ENCODE measurements at places on chromosomes 5 and 9. TPM values are rescaled to one million over a fixed set of nuclear protein-coding genes. Genes with fewer than 3 reads are reported as not detected.

OR1L4 gene
- polyA plus RNA-seq, result not detected

- no peak for DNase-seq
These were observed 79.5 kb upstream of the LHFPL2 start for GRCh38 chr5:78727786-78728761.

DNA sequence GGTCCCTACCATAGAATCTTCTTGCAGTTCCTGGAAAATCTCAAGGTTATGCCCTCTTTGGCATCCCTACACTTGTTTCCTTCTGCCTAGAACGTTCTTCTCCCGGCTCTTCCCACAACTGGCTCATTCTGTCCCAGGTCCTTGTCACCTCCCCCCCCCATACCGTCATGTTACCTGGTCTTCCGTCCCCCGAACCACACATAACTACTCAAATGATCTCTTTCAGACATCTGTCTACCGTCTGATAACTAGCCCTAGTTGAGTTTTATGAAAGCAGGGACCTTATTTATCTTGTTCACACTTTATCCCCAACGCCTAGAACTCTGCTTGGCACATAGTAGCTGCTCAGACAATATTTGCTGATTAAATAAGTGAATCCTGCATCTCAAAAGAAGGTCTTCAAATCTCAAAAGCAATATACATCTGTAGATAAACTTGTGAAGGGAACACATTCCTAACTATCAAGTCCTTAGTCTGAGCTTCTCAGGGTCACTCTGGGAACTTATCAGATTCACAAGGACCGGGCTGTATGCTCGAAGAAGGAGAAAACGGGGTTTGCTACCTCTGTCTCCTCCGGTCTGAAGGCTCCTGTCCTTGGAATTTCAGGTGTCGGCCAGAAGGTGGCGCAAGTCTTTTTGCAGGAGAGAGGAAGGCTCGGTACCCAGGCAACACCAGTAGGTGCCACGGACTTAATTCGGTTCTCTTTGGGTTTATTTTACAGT, 30.0 kb downstream of the LCP2 start:
- peak; percentile 46 for DNase-seq

- no peak for DNase-seq
These were observed 1.4 kb upstream of the ANKRD33B start for GRCh38 chr5:10562201-10563109.

F2R gene
- polyA plus RNA-seq, result 40.8 TPM

TOPORS gene
- polyA plus RNA-seq, result 23.0 TPM

GRCh38 chr5:172172912-172173563, 15.0 kb downstream of the STK10 start:
- no peak for DNase-seq

GRCh38 chr5:176742246-176743105, 67.9 kb upstream of the UNC5A start:
- no peak for DNase-seq

Data from right lung (tissue), 10 donors.